Karpas-422 (cell line): ENCODE measurements at places on chromosomes 4 and X. TPM values are rescaled to one million over a fixed set of nuclear protein-coding genes. Genes with fewer than 3 reads are reported as not detected.

HHIP gene
- not detected in 2 replicates for total RNA-seq

FSTL5 gene
- not detected in 2 replicates for total RNA-seq

GLRB gene
- not detected in 2 replicates for total RNA-seq

ANKRD17 gene
- total RNA-seq: 46.6 and 71.0 TPM in 2 replicates

CC2D2A gene
- total RNA-seq: not detected in 2 replicates

ANOS1 gene
- not detected in 2 replicates for total RNA-seq
